Mesothelial cell of epicardium (in vitro differentiated cells): ENCODE measurements at places on chromosomes 4 and X.
A peak's percentile ranks its signal among the peaks of the same experiment; 100 is the strongest.

GRCh38 chr4:14084598-14084997 lies 457.1 kb upstream of the BOD1L1 start:
- no peak for DNase-seq

DNA sequence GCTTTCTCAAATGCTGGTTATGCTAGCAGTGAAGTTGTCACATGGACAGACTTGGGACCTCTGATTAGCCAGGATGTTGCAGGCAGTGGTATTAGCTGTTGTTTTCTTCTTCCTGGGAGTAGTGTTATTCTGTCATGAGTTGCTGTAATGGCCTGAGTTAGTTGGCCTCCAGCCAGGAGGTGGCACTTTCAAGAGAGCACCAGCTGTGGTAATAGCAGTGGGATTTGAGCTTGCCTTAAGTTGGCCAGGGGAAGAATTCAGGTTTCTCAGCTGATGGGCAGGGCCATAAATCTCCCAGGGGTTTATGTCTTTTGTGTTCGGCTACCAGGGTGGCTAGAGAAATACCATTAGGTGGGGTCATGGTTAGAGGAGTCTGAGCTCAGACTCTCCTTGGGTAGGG lies 132.6 kb downstream of the GLUD2 start:
- DNase-seq: no peak

DNA sequence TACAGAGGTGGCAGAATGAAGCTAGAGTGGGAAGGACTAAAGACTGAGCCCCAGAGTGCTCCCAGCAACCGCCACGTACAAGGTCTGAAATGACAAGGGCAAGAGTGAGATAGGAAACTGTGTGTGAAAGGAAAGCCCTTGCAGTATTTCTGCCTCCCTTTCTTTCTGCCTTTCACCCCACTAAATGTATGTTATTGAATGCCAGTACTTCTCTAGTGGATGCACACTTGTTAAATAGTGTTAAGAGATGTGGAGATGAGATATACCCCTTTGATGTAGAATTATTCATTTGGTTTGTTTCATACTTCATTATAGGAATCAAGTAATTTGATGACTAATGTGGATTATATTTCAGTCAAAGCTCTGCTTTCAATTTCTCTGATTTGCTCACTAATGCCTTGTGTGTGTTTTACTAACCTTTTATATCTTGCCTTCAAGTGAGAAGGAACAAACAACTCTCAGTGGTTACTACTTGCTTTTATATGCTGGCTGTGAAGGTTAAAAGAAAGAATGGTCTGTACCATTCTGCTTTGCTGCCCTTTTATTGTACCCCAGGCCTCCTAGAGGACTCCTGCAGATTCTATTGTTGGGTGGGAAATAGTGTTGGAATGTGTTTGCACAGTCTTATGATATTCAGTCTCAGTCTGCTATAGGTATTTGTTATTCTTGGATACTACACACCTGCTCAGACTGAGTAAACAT lies 8.0 kb upstream of the ANXA3 start:
- DNase-seq: no peak

DNA sequence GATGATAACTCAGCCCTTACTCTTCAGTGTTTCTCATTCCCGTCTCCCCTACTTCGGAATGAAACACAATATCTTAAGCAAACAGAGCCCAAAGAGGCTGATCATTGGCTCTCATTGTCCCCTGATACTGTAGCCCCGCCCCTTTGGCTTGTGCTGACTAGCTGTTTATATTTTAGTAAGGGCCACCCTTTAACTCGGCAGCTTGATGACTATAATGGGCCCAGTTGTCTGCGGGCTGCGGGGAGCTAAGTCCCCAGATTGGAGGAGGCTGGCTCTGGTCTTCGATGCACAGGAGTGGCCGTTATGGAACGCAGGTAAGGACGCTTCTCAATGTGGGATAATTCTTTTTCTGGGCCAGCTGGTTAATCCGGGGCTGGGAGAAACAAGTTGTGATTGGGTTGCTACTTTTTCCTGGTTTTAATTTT lies at the start of gene TRIM2:
Gene TRIM2, plus strand, starts transcription at position 197 of the 425 bp plus-strand sequence. Its CDS starts 88 bp downstream, at position 285.
- peak; percentile 40 for DNase-seq

- no peak for DNase-seq
These were observed 72.1 kb downstream of the ARHGEF38 start for GRCh38 chr4:105624530-105624929.

- no peak for DNase-seq
These were observed 58.4 kb upstream of the STS start for GRCh38 chrX:7088968-7089615.

GRCh38 chr4:105350859-105351490 lies 122.9 kb downstream of the PPA2 start:
- no peak for DNase-seq

DNA sequence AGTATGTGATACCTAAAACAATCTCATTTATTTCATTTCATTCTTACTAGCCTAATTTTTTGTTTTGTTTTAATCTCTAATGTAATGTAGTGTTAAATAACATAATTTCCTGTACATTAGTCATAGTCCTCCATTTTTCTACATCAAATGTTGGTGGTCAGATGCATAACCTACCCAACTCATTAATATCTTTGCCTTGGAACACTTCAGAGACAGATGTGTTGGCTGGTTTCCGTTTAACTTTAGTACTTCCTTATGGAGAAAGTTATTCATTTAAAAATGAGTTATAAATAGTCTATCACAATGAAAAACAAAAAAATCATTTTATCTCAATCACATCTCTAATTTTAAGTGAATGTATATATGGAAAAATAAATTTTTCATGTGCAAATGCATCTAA lies 190.2 kb downstream of the ANTXR2 start:
- DNase-seq: no peak

DNA sequence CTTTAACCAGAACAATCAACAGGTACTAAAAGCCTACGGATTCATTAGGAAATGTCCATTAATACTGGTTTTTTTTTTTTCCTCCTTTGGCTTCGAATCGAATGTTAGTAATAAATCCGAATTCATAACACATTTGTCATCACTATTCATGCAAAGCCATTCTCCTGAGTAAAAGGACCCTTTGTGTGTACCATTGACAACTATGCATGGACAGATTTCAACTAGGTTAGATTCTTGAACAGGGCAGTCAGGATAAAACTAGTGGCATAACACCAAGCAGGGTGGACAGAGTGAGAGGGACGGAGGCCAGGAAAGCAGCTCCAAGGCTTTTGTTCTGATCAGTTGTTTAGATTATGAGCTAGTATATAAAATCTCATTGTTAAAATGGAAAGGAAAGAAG lies 1722.0 kb upstream of the TENM3 start:
- no peak for DNase-seq

DNA sequence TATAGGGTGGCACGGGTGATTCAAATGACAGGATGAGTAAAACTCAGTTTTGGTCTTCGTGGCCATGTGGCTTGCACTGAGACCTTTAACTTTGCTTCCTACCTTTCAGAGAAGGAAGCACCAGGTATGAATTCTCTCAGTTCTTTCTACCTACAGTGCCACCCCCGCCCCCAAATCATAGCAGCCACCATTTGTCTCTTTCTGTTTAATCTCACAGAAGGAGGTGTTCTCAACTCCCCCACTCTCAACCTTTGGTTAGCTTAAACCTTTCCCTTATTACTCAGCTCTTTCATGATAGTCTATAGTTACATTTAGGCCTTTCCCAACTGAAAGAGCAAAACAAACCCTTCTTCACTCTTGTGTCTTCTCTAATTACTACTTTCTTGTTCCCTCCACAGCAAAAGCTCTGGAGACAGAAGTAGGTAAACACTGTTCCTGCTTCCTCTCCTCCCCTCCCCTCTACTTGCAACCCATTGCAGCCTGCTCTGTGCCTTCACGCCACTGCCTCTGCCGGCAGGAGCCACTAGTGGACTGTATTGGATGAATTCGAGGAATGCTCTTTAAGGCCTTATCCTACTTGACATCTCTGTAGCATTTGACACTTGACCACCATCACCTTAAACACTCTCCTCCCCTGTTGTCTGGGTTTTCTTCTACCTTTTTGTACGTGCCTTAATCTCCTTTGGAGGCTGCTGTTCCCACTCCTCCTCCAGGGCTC lies 123.7 kb downstream of the AFF1 start:
- no peak for DNase-seq

DNA sequence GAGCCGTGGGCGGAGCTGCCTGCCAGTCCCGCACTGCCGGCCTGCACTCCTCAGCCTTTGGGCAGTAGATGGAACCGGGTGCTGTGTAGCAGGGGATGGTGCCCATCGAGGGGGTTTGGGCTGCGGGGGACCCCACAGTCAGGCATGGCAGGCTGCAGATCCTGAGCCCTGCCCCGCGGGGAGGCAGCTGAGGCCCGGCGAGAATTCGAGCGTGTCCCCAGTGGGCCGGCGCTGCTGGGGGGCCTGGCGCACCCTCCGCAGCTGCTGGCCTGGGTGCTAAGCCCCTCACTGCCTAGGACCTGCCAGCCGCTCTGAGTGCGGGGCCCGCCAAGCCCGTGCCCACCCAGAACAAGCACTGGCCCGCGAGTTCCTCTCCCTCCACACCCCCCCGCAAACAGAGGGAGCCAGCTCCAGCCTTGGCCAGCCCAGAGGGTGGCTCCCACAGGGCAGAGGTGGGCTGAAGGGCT lies 391.5 kb downstream of the SPOCK3 start:
- no peak for DNase-seq

GRCh38 chr4:17762726-17763125 lies 18.7 kb downstream of the FAM184B start:
- no peak for DNase-seq

- no peak for DNase-seq
These were observed 77.1 kb downstream of the CNOT6L start for GRCh38 chr4:77742054-77742453.

GRCh38 chr4:20773144-20773997 lies 73.1 kb downstream of the PACRGL start:
- DNase-seq: no peak

DNA sequence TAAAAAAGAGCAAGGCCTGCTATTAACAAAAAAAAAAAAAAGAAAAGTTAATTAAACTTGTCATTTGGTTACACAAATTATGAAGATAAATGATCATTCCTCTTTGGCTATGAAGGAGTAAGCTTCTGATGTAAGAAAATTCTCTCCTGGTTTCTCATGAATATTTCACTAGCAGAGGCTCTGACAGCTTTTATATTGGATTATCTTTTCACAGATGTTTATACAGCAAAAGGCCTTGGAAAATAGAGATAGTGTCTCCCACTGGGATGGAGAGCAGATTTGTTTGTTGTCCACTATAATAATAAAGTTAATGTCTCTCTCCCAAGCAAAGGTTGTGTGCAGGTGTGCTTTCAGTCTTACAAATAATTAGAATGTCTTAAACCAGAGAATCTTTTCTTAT lies 40.7 kb upstream of the PDGFC start:
- DNase-seq: no peak

DNA sequence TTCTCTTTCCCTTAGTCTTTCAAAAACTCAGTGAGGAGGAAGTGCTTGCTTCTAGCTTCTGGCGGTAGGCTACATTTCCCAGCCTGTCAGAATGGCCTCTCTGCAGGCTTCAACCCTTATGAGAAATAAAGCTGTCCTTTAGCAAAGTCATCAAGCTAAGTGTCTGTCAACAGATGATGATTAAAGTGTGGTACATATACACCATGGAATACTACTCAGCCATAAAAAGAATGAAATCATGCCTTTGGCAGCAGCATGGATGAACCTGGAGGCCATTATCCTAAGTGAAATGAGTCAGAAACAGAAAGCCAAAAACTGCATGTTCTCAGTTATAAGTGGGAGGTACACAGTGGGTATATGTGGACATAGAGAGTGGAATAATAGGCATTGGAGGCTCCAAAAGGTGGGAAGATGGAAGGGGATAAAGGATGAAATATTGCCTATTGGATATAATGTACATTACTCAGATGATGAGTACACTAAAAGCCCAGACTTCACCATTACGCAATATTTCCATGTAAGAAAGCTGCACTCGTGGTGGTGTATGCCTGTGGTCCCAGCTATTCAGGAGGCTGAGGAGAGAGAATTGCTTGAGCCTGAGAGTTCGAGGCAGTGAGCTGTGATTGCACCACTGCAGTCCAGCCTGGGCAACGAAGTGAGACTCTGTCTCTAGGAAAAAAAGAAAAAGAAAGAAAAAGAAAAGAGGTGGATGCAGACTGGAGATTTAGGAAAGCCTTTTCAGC lies 7.9 kb downstream of the TRIM2 start:
- DNase-seq: no peak

- DNase-seq: no peak
These were observed 442.2 kb downstream of the PABPC4L start for GRCh38 chr4:133759428-133759827.

- no peak for DNase-seq
These were observed 65.4 kb downstream of the CEP44 start for GRCh38 chr4:174349156-174349555.

- no peak for DNase-seq
These were observed 36.0 kb upstream of the CCNG2 start for GRCh38 chr4:77120886-77121508.

DNA sequence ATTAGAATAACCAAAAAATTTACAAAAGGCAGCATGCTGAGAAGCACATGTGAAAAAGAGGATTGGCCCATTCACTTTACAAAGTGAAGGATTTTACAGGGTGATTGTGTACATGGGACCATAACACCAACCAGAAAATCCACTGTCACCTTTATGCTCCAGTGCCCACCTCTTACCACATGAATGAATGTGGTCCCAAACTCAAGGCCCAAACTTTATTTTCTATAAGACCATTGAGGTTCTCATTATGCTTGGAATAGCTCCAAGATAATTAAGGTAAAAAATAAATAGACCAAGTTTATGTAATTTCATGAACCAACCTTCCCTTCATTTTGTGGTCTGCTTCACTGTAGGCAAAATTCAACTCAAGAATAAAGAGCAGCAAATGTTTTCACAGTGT lies 24.3 kb upstream of the MYOZ2 start:
- DNase-seq: no peak

DNA sequence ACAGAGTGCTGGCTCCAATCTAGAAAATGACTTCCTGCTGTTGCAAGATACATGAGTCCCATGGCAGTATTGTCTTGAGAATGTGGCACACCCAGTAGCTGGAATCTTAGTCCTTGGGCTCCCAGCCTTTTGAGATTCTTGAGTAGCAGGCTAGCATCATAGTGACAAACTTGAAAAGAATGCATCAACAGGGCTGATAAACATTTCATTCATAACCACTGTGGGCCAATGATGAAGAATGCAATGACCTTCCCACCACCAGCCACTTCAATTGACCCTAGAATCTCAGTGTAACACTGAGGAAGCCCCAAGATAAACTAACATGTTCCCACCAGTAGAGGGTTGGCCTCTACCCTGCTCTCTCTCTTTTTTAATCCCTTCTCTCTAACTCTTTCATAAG lies 329.3 kb downstream of the GBA3 start:
- DNase-seq: no peak
